ENCODE measurements at places on chromosomes 16 and 17.

DNA sequence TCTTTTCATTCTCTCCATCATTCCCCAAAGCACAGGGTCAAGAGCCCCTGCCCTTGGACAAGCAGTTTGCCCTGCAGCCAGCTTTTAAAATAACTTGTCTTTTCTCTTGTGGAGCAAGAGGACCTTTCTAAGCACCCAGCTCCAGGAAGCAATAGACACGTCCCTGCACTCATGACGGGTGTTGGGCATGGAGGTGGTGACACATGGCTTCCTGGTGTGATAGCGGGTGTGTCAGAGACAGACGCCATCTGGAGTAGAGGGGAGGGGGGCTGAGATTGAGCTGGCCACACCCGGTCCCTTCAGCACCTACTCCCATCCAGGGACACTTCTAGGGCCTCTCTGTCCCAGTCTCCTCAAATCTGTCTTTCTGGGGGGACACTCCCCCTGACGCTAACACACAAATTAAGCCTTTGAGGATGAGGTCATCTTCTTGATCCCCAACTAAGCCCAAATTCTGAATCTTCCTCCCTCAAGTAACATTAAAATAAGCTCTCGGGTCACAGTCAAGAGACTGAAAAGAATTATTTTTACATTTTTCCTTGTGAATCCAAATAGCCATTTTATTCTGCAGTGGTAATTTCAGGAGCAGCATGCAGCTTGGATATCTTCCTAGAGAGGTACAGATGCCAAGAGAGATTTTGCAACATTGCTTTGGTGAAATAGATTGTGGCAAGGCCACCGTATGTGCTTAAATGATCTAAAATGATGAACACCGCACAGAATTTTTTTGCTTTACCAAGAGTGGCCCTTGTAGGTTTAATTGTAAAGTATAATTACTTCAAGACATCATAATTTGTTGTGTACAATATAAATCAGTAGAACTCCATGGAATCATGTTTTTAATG lies 216.6 kb upstream of the IRX3 start:
- no peak for DNase-seq

- DNase-seq, result no peak
Observed at GRCh38 chr17:76251478-76252039, 11.3 kb upstream of the RNF157 start.

GRCh38 chr17:32350666-32351418 lies 885 bp downstream of the ZNF207 start:
- DNase-seq, result peak; percentile 72

- peak; percentile 26 for DNase-seq
Observed at GRCh38 chr16:3780570-3780969, 63.2 kb upstream of the TRAP1 start.

DNA sequence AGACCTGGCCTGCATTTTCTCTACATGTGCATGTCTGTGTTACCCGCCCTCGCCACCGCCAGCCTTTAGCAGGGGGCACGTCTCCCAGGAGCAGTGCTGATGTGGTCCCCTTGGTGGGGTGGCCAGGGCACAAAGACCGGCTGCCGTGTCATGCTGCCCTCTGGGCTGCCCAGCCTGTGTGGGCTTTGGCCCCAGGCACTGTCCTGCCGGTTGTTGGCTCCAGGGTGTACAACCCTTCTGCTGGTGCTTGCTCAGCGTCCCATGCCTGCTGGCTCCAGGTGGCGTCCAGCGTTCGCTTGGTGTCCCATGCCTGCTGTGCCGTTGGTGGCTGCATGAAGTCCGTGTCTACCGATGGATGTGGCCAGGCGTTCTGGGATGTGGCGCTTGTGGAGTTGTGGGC lies 4.1 kb downstream of the BAIAP2 start:
- DNase-seq, result no peak

GRCh38 chr17:78257810-78258322 lies 26.4 kb downstream of the TMEM235 start:
- peak; percentile 24 for DNase-seq

- no peak for DNase-seq
Observed at GRCh38 chr17:71229070-71229469, 891.8 kb upstream of the SOX9 start.

DNA sequence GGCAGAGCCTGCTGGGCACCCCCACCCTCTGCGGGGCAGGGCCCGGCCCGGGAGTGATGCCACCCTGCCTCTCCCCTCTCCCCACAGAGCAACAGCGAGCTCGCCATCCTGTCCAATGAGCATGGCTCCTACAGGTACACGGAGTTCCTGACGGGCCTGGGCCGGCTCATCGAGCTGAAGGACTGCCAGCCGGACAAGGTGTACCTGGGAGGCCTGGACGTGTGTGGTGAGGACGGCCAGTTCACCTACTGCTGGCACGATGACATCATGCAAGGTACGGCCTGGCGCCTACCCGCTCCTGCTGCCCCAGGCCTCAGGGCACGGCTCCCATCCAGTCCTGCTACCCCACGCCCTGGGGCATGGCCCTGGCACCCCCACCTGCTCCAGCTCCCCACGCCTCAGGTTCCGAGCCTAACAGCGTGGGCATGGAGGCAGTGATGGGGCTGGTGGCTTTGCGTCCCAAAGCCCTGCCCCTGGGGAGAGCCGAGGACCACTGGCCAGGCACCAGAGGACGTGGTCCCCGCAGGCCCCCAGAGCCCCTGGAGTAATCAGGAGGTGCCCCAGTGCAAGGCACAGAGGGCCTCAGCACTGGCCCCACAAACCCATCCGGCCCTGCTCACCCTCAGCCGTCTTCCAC lies 38.4 kb downstream of the TSC2 start:
- DNase-seq, result no peak
